Iris pigment epithelial cell (primary cell): ENCODE measurements at places on chromosomes 11 and 22.

GRCh38 chr11:78060533-78060932, 3.1 kb upstream of the THRSP start:
- no peak for DNase-seq

DNA sequence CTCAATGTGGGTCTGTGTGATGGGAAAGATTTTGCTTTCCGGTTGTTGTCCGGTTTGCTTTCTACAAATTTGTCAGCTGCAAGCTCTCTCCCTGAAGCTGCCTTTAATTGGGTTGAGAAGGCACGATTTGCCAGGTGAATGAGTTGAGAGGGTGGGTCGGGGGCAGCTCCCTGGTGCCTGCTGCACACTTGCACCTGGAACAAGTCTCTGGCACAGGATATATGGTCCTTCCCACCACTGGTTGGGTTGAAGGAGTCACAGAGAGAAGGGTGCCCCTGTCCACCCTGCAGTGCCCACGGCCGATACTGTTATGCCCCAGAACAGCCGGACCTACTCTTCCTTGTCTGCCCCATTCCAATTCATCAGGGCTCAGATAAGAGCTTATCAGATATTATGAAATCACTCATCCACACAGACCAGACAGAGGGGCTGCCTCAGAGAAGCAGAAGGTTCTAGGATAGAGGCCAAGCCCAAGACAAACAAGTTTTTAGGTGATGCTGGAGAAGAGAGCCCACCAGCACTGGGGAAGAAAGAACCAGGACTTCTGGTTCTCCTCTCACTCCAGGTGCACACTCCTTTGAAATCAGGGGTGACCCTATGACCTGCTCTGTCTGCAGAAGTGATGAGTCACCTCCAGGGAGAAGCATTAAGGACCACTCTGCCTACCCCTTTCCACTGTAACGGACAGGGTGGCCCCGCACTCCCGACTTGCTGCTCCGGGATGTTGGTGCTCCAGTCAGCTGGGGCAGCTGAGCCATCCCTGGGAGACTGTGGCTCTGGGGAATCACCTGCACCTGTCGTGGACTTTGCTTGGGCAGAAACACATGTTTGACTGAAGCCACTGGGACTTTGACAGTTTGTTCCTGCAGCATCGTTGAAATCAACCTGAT, 45.3 kb downstream of the RTL6 start:
- no peak for DNase-seq

DNA sequence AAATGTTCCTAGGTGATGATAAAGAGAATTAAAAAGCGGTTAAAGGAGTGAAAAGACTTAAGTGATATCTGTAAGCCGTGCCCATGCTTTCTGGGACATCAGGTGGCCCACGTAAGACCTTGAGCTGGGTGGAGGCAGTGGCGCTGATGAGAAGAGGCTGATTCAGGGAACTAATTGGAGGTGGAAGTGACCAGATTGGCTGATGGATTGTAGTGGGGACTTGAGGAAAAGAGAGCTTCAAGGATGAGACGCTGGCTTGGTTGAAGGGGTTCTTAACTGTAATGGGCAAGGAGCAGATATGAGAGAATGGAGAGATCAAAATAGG, 69.1 kb upstream of the EP300 start:
- no peak for DNase-seq

DNA sequence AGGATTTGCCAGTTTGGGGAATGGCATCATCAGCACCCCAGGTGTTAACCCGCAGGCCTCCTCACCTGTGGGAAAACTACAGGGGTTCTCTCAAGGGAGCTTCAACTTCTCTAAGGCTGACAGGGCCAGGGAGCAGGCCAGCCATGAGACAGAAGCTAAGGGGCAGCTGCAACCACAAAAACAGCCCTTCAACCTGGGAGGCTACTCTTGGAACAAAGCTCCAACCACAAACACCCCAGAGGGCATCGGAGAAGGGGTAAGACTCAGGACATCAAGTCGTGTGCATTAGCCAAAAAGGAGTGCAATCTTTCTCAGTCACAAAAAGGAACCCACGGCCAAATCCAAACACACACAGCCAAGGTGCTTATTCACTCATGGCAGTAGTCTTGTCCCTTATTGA, 103.0 kb downstream of the PLEKHA7 start:
- DNase-seq = no peak

- DNase-seq = no peak
Observed at GRCh38 chr11:120035756-120036155, 102.2 kb downstream of the TRIM29 start.

- no peak for DNase-seq
Observed at GRCh38 chr11:134625151-134625550, 213.1 kb upstream of the B3GAT1 start.
